ENCODE measurements at places on chromosomes 2 and 18. TPM values are rescaled to one million over a fixed set of nuclear protein-coding genes. Genes with fewer than 3 reads are reported as not detected.

The TRIM54 gene
- total RNA-seq = not detected

The ALPG gene
- not detected for total RNA-seq

The RAX gene
- total RNA-seq = not detected

The SKA1 gene
- 0.42 TPM for total RNA-seq

- no peak for DNase-seq
These were observed 99.4 kb downstream of the FTCDNL1 start for GRCh38 chr2:199751492-199752120.

DNA sequence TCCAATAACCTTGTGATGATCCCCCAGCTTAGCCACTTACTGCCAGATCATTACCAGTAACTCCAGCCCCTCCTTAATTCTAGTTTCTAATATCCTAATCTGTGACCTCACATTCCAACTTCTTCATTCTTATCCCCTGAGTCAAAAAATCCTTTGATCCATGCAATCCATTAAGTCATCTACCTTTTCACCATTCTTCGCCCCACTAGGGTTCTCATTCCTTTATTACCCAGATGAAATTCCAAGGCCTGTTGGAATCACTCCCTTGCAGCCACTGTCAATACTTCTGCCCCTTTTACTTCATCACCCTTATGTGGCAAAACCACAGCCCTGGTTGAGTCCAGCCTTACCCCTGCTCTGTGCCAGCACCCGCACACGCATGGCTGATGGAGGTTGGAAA is 20.3 kb upstream of the IL36G start:
- no peak for DNase-seq

DNA sequence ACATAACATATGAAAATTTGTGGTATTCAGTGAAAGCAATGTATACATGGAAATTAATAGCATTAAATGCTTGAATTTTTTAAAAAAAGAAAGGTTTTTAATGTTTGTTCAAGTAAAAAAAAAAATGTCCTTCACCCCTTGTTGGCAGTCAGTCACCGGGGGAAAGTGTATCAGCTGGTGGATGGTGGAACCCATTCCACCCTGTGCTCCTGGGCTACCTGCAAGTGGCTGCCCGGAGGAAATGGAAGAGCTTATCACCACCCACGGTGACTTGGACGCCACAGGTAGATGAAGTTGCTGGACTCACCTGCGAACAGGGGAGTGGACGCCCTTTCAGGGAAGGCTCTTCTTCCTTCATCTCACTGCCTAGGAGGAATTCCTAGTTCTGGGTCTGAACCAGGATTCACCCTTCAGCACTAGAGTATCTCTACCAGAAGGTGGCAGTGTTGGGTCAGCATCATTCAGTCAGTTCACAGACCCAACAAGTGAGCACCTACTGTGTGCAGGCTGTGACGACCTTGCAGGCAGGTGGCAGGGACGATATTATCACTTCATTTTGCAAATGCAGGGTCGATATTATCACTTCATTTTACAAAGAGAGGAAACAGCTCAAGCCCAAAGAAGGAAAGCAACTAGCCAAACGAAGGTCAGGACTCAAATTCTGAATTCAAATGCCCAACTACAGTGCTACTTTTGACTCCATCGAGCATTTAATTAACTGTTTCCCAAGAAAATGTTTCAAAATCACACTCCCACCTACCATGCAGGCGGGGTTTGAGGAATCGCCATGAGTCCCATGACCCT is 35.8 kb downstream of the CIB4 start:
- DNase-seq = no peak

DNA sequence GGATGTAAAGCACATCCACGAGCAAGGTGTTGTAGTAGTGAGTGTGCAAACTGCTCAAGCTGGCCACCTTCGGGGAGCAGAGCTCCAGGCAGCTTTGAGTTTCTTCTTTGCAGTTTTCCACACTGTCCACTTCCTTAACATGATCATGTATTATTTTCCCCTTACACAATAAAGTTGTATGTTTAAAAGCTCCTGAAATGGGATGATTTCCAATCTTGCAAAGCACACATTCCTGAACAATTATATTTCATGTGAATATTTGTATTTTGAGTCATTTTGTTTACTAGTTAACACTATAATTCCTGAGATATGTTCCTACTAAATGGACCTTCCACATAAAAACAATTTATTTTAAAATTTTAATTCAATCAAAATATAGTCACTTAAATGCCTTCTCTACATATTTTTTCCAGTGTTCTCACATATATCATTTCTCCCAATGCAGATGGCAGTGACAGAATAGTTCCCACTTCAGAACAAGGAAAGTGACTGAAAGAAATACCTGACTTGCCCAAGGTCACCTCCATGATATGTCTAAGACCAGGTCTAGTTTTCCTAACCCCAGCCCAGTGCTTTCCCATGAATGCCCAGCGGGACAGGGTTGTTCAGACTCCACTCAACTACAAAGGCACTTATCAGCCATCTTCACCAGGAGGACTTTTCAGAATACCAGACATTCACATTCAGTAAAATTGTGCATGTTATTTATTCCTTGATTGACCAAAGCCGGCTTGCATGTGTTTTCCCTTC is 5.5 kb downstream of the CYB5A start:
- DNase-seq = no peak

DNA sequence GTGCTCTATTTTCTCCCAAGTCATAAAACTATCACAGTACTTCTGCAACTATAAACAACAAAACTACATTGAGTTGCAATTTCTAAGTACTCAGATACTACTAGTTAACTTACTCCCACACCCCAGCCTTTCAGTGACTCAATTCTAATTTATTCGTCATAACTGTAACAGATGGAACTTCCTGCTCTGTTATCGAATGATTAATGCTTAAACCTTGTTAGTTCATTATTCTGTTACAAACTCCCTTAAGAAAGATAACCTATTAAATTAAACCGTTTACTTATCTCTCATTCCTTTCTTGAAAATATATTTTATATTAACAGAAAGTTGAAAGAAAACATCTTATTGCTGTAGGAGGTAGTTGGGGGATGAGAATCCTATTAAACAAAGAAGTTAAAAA is 17.0 kb downstream of the TNFAIP6 start:
- no peak for DNase-seq
